ENCODE measurements at places on chromosomes 5 and 9. TPM values are rescaled to one million over a fixed set of nuclear protein-coding genes. Genes with fewer than 3 reads are reported as not detected.

The CD72 gene
- polyA plus RNA-seq: 1.8 TPM

The WDR38 gene
- not detected for polyA plus RNA-seq

The PCDHA1 gene
- polyA plus RNA-seq: not detected

The MTAP gene
- polyA plus RNA-seq: 11.3 TPM

The RNF183 gene
- not detected for polyA plus RNA-seq

DNA sequence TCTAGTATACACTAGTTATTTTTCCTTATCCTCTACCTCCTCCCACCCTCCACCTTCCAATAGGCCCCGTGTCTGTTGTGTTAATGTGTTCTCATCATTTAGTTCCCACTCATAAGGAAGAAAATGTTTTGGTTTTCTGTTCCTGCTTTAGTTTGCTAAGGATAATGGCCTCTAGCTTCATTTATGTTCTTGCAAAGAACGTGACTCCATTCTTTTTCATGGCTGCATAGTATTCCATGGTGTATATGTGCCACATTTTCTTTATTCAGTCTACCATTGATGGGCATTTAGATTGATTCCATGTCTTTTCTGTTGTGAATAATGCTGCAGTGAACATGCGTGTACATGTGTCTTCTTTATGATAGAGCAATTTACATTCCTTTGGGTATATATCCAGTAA lies 146.5 kb upstream of the GAS1 start:
- DNase-seq: no peak

- no peak for DNase-seq
Measured at GRCh38 chr5:132471151-132471907, 19.2 kb downstream of the IRF1 start.

DNA sequence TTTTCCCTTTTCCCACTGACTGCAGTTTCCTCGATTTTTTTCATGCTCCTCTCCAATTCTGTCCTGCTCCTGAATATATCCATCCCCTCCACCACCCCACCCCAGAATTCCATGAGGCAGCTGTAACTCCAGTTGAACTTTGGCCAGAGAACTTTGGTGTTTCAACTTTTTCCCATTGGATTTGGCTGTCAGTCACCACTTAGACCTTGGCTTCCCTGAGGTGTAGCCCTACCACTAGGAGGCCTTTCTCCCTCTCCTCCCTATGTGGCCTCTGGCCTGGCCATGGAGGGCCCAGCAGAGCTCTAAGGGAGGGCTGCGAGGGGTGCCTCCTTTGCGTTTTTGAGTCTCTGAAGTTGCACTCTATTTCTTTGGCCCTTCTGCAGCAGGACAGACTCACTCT lies 261.3 kb downstream of the PIK3R1 start:
- DNase-seq: no peak

GRCh38 chr5:3092211-3092610 lies 340.7 kb upstream of the IRX2 start:
- DNase-seq: no peak

GRCh38 chr5:1523480-1523792 lies 324 bp downstream of the LPCAT1 start:
- no peak for DNase-seq

DNA sequence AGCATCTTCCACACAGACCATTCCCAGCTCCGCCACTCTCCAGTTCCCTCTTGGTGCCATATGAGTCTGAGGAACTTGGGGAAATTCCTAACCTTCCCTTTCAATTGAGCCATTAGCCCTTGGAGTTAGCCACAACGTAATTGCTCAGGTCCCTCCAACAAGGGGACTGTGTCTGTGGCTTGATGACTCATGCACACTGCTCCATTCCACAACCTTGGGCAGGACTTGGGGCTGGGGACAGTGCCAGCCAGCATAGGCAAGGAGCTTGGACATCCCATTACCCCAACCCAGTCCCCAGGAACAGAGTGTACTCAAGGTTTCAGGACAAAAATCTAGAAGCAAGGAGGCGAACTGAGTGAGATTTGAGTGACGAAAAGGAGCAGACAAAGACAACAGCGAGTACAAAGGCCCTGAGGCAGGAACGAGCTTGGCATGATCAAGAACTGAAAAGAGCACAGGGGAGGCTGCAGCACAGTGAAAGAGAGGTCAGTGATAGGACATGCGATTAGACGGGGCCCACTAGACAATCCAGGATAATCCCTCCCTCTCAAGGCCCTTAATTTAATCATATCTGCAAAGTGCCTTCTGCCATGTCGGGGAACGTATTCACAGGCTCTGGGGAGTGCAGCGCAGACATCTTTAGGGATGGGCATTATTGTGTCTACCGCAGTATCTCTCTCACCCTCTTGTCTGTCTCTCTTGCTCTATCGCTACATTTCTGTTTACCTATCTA lies 16.0 kb upstream of the JADE2 start:
- DNase-seq: no peak
